Left ventricle myocardium superior (tissue), 1 donor: ENCODE measurements at places on chromosomes 1 and 21.
A peak's percentile ranks its signal among the peaks of the same experiment; 100 is the strongest.

GRCh38 chr1:30106125-30106524 is 617.3 kb downstream of the MATN1 start:
- DNase-seq, result peak; percentile 50

DNA sequence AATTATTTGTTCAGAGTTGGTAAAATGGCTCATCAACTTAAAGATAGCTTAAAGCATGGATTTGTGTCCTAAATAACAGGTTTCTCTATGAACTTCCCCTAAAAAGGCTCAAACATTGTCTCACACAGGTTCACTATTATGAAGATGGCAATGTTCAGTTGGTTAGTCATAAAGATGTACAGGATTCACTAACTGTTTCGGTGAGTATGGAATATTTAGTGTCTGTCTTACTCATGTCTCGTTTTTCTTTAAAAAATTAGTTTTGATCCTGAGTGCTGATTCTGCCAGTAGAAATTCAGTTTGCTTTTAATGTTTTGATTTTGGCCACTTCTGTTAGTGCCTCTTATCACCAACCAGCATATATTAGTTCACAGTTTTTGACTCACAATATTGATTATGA is 7.5 kb upstream of the MOV10 start:
- DNase-seq, result no peak

- no peak for DNase-seq
Observed at GRCh38 chr1:201190624-201191051, at the start of gene IGFN1. TSS of gene IGFN1 (plus strand) at chr1:201190824. CDS start at chr1:201193294, 2,470 bp downstream.

DNA sequence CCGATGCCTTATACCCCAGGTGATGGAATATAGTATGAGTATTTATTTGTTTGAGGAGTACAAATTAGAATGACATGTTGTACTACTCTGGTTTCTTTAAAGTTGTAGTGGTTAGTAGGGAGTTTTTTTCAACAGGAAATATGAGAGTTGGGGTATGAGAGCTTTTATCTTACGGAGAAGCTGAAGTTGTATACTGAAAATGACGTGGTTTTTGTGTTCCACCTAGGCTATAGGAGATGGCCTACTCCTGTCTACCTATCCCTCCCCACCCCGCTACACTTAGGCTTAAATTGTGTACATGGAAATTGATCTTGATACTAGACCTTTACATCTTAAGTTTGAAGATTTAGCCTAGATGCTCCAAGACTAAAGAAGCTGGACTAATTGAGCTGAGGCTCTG is 6.8 kb upstream of the HAX1 start:
- no peak for DNase-seq

- no peak for DNase-seq
Observed at GRCh38 chr1:41754540-41754939, 164.2 kb downstream of the HIVEP3 start.

- no peak for DNase-seq
Observed at GRCh38 chr21:44564099-44564498, 5.5 kb upstream of the KRTAP10-3 start.

DNA sequence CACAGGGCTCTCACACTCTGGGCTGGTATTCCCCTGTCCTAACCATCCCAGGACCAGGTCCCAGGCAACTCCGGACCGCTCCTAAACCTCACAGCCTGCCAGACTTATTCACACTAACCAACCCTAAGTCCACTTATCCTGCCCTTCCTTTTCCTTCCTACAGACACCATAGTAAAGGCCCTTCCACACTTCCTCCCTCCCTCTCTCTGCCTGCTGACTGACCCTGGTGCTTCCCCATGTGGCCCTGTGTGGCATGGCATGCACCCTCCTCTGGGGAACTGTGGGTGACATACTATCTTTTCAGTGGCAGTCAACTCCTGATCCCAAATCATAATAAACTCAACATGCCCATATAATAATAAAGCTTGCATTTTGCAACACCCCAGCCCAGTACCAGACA is 155.1 kb upstream of the DNAH14 start:
- DNase-seq, result no peak

- no peak for DNase-seq
Observed at GRCh38 chr1:27445177-27445936, 44.6 kb downstream of the WASF2 start.
